ENCODE measurements at places on chromosomes 7 and 10. TPM values are rescaled to one million over a fixed set of nuclear protein-coding genes. Genes with fewer than 3 reads are reported as not detected.

Gene ABCB1
- total RNA-seq: 0.40 TPM

Gene VENTX
- total RNA-seq: 0.32 TPM

Gene SAP25
- 0.59 TPM for total RNA-seq

DNA sequence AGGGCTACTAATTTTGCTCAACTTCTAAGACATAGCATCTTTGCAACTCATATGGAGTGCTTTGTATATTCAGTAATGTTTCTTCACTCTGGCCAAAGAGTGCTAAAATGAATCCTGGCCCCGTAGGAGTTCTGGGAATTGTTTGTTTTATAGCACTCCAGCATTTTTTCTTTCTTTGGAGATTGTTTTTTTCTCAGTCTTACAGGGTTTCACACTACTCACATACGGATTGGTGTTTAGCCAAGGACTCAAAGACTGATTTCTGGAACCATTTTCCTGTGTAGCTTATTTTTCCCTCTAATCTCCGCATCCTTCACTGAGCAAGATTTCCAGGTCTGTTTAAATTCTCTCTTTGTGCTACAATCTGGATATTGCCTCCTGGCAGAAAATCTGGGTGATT lies 6.4 kb downstream of the TAS2R41 start:
- H3K27me3 ChIP-seq: no peaks in the 10 kb centered on the region
- no peaks in the 10 kb centered on the region for H3K4me1 ChIP-seq
- no peak overlapping the region for H3K4me3 ChIP-seq
- no peak for DNase-seq
- H3K27ac ChIP-seq: no peak overlapping the region

- no peaks in the 10 kb centered on the region for H3K27me3 ChIP-seq
- no peak overlapping the region for H3K4me3 ChIP-seq
- DNase-seq: no peak
- peak overlapping the region; percentile 73 for H3K27ac ChIP-seq
- H3K36me3 ChIP-seq: no peaks in the 10 kb centered on the region
Observed at GRCh38 chr10:90967865-90968264, 47.0 kb upstream of the ANKRD1 start.

DNA sequence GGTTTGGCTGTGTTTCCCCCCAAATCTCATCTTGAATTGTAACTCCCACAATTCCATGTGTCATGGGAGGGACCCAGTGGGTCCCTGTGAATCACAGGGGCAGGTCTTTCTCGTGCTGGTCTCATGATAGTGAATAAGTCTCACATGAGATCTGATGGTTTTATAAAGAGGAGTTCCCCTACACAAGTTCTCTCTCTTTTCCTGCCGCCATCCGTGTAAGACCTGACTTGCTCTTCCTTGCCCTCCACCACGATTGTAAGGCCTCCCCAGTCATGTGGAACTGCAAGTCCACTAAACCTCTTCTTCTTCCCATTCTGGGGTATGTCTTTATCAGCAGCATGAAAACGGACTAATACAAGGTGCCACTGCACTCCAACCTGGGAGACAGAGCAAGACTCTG lies 329.2 kb downstream of the TNS3 start:
- no peaks in the 10 kb centered on the region for H3K36me3 ChIP-seq
- peaks cover 10% of the 10 kb centered on the region for H3K4me1 ChIP-seq
- DNase-seq: no peak

- no peak overlapping the region for H3K4me3 ChIP-seq
- no peaks in the 10 kb centered on the region for H3K36me3 ChIP-seq
- H3K4me1 ChIP-seq: no peaks in the 10 kb centered on the region
- DNase-seq: no peak
- H3K27ac ChIP-seq: no peak overlapping the region
- no peaks in the 10 kb centered on the region for H3K27me3 ChIP-seq
Observed at GRCh38 chr10:17349717-17350116, 104.7 kb downstream of the ST8SIA6 start.

DNA sequence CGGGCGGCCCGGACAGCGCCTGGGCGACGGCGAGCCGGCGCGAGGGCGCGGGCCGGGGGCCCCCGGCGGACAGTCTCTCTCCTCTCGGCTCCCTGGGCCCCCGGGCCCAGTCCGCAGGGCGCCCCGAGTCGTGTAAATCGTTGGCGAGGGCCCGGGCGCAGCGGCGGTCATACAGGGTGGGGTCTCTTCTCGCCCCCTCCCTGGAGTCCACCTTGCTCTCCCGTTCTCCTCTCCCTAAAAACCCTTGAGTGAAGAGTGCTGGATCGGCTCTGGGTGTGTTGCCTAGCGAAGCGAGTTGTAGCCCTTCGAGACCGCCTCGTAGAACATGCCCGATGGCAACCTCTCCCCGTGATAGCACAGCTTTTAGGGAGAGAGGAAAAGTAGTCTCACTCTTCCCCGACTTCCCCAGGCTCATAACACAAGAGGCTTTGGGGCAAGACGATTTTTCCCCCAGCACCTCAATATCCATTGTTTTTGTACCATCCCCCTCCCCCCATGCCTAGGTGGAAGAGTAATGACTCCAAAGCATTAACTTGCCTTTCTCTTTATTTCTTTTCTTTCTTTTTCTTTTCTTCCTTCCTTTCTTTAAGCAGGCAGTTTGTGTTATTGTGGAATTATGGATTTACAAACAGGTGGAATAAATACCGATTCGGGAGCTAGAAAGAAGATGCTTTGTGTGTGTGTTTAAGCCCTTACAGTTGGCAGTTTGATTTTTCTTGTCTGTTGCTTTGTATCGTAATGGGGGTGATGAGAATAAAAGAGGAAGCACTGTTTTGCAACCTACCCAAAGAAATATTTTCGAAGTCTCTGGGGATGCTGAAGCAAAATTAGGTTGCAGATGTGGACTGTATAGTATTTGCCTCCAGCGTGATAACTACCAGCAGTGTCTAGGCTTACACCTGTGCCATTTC lies 822 bp downstream of the SHOC2 start:
- peak; percentile 59 for DNase-seq
- H3K4me3 ChIP-seq: peak overlapping the region; percentile 82
- H3K27me3 ChIP-seq: no peaks in the 10 kb centered on the region
- peaks cover 53% of the 10 kb centered on the region for H3K4me1 ChIP-seq
- peak overlapping the region; percentile 97 for H3K27ac ChIP-seq

DNA sequence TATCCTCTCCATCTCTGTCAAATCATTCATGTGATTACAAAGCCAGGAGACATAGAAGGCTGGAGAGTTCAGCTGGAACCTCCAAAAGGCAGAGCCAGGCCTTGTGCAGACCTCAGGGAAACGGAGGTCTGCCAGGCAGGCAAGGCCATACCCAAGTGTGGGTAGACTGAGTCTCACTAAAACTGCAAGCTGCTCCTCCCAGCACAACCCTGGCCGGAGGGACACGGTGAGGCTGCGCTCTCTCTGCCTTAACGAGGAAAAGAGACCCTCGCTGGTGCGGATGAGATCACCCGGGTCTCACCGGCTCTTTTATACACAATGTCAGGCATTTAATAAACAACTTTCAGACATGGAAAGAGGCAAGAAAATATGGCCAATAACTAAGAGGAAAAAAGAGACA lies 66.1 kb upstream of the INPP5A start:
- no peaks in the 10 kb centered on the region for H3K36me3 ChIP-seq
- peaks cover 6% of the 10 kb centered on the region for H3K4me1 ChIP-seq
- no peak for DNase-seq
- no peak overlapping the region for H3K4me3 ChIP-seq
- no peaks in the 10 kb centered on the region for H3K27me3 ChIP-seq
